ENCODE measurements at places on chromosomes 4 and X.

DNA sequence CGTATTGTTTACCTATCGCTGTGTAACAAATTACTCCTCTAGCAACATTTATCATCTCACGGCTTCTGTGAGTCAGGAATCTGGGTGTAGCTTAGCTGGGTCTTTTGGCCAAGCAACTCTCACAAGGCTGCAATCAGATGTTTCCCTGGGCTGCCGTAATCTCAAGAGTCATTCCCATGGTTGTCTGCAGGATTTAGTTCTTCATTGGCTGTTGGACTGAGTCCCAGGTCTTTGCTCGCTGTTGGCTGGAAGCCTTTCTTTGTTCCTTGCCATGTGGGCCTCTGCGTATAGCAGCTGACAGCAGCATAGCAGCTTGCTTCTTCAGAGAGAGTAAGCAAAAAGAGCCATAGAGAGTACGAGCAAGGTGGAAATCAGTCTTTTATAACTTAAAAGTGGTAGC, 16.8 kb downstream of the POLR2B start:
- DNase-seq, result no peak

GRCh38 chrX:112786076-112786475, 54.6 kb downstream of the AMOT start:
- no peak for DNase-seq

- DNase-seq, result no peak
Measured at GRCh38 chrX:124362072-124362471, 15.7 kb downstream of the SH2D1A start.

DNA sequence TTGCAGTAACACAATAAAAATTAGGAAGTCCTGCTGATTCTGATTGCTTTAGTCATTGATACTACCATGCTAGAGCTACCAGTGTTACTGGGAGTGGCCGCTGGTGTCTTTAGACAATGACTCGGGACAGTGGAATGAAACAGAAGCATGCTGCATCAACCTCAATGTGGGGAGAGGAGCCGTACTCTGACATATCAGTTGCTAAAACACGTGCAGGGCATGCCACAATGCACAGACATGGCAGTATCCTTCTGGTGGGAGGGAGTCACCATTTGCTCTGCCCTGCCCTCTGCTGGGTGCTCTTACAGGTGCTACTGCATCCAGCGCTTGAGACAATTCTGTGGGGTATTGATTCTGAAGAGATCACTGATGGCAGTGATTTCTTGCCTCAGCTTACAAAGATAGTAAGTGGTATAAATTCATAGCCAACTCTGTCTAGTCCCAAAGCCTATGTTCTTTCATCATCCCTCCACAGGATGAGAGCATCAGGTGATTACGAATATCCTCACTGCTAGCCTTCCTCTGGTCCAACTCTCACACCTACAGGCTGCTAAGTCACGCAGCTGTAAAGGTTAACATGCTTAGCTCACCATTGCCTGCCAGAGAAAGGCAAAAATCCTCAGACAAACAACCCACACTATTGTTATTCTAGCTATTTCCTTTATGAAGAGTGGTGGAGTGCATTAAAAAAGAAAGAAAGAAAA, 43.7 kb downstream of the NSG1 start:
- DNase-seq, result no peak

- DNase-seq, result no peak
Measured at GRCh38 chr4:110639207-110640090, 16.6 kb upstream of the PITX2 start.
